ENCODE measurements at places on chromosomes 7 and 10.

DNA sequence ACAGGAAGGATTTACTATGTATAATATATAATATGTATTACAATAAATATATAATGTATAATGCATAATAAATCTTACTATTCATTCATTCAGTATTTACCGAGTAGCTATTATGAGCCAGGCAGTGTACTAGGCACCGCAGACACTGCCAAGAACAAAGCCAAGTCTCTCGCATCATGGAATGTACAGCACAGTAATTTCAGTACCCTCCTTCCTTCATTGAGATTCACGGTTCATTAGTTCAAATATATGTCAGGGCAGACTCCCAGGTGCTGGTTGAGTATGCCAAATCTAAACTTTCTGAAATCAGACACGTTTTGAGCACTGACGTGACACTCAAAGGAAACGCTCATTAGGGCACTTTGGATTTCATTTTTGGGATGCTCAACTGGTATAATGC is 9.1 kb downstream of the USP6NL start:
- no peak for DNase-seq

DNA sequence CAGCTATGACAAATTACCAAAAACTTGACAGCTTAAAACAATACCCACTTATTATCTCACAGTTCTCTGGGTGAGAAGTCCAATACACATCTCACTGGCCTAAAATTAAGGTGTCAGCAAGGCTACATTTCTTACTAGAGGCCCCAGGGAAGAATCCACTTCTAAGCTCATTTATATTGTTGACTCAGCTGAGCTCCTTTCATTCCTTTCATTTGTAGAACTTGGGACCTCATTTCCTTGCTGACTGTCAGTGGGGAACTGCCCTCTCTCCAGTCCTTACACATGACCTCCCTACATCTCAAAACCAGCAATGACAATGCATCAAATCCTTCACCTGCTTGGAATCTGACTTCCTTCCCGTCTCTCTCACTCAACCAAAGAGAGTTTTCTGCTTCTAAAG is 240.3 kb downstream of the IPMK start:
- DNase-seq = no peak

- DNase-seq = no peak
Observed at GRCh38 chr10:61643316-61643751, 19.4 kb upstream of the CABCOCO1 start.

DNA sequence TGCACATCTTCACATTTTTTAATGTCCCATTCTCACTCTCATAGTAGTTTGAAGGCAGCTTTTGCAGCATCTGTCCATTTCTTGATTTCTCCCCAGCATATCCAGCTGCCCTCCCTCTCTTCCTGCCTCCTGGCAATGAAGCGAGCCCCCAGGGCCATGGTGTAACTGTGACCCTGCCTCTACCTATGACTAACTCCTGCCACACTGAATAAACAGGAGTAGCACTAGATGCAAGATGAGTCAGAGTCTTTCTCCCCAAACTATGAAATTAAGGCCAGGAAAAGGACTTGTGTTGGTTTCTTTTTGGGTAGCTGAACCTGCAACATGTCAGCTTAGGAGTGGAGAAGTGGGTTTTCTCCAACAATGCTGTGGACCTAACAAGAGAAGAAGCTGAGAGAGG is 329.0 kb downstream of the RNLS start:
- DNase-seq = no peak

DNA sequence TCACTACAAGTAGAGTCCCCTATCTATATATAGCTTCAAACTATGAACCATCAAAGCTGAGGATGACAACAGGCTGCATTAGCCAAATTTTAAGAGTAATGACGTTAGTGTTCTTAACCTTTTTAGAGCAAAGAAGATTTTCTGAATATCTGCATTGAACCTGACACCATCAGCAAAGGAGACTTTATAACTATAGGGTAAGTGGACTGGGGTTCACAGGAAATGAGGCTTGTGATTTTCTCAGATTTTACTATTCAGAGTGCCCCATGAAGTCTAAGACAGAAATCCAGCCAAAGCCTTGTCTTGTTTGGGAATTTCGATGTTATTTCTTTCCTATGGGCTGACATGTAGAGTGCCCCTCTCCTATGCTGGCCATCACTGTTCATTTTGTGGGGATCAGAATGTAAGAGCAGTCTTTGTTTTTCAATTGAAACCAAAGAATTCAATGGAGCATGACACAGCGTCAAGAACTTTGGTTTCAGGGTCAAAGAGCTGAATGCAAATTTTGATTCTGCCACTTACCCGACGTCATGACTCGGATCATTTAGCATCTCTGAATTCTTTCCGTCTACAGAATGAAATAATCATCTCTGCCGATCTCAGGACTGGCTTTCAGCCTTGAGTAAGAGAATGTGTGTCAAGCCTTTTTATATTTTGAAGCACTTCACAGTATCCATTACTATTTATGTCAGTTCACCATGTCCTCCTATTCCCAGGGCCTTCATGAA is 52.7 kb downstream of the DENND11 start:
- no peak for DNase-seq

DNA sequence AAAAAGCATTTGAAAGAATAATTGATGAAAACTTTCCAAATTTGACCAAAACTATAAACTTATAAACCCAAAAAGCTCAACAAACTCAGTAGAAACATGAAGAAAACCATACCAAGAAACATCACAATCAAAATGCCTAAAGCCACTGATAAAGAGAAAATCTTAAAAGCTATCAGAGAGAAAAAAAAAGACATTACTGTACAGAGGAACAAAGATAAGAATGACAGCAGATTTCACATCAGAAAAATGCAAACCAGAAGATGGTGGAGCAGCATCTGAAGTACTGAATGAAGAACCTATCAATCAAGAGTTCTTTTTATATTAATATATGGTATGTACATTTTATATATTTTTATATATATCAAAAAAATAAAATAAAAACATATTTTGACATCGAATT is 2.4 kb upstream of the GPAM start:
- DNase-seq = no peak

- no peak for DNase-seq
Observed at GRCh38 chr10:7941576-7941975, 112.9 kb upstream of the GATA3 start.

DNA sequence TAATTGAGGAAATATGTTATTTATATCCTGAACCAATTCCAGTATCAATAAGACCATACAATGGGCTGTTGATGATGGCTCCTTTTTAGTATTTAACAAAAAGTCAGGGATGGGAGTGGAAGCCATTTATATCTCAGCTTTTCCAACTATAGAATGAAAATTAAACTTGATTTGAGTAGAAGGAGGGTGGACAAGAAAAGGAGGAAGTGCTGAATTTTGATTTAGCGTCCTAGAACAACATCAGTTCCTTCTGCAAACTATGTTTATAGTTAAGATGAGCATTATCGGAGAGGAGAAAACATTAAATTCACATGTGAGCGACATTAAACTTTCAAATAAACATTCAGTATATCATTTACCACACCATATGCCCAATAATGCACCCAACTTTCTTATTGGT is 149.3 kb upstream of the YAE1 start:
- DNase-seq = no peak

DNA sequence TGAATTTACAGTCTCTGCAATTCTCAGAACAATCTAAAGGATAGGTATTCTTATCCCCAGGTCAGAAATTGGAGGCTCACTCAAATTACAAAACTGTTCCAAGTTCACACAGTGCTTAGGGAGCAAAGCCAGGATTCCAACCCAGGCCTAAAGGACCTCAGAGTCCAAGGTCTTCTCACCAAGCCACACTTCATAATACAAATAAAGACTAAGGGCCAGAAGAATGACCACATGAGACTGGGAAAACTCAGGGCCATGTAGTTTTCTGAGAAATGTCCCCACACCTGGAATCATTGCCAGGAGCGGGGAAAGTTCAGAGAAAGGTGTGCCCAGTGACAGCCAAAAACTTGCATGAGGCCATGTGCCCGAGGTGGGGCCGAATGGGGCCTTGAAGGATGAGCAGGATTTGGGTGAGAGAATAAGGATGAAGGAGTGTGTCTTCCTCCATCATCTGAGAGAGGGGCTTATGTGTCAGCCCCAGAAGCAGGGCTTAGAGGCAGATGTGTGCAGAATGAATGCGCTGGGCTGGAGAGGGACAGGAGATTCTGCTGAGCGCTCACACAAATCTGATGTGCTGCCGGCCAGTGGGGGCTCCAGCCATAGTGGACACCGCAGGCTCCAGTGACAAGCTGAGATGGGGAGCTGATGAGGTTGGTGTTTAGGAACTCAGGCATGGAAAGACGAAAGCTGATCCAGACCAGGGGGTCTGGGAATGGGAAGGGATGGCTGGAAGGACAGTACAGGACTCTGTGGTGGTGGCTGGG is 35.9 kb downstream of the BLNK start:
- DNase-seq = no peak

DNA sequence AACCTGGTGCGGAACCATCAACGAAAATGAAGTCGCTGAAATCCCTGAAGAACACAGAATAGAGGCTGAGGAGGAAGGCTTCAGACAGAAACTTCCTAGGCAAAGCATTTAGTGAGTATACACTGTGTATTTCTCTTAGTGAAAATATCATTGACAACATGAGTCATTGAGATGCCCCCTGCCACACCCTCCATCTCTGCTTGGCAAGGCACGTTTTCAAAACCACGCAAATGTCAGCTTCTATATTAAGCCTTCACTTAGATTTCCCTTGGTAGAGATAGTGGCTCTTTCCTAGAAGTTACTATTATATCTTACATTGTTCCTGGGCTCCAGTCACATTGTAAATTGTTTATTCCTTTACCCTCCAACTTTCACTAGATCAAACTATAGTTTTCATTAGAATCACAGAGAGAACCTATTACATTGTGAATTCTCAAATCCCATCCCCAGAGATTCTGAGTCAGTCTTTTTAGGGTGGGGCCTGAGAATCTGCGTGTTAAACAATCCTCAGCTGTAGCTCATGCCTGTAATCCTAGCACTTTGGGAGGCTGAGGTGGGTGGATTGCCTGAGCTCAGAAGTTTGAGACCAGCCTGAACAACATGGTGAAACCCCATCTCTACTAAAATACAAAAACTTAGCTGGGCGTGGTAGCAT is 4.6 kb upstream of the SKAP2 start:
- DNase-seq = no peak

- DNase-seq = no peak
Observed at GRCh38 chr7:21370283-21370982, 57.5 kb upstream of the SP4 start.

DNA sequence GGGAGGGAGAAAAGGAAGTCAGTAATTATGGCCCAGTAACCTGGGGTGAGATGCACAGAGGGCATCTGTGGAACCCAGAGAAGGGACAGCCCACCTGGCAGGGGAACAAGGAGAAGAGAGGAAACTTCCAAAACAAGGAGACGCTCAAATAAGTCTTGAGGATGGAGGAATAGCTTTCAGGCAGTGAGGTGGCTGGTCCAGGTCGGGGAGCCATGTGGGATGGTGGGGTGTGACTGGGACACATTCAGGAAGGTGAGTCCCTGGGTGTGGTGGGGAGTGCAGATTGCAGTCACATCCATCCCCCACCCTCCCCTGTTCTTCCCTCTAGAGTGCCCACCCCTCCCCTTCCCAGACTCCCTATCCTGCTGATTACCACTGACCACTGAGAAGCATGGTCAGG is 175.4 kb downstream of the GRID1 start:
- no peak for DNase-seq

DNA sequence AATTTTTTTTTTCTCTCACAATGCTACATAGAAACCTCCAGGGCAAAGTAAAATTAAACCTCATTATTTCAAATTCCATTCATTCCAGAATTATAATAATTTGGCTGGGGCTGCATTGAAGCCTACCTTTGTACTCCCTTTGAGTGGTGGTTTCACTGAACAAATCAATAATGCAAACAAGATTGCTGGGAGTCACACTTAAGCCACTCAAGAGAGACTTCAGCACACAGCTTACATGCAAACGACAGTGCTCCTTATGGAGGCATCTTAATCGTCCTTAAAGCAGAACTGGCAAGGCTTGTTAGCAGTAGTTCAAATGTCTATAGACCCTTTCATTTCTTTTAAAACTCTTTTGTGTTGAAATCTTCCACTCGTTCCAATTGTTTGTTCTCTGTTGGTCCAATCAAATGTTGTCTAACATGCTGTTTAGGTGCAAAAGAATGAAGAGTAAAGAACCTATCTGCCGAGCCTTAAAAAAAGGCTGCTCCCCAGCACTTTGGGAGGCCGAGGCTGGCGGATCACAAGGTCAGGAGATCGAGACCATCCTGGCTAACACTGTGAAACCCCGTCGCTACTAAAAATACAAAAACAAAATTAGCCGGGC is 294.9 kb downstream of the FGFR2 start:
- no peak for DNase-seq

DNA sequence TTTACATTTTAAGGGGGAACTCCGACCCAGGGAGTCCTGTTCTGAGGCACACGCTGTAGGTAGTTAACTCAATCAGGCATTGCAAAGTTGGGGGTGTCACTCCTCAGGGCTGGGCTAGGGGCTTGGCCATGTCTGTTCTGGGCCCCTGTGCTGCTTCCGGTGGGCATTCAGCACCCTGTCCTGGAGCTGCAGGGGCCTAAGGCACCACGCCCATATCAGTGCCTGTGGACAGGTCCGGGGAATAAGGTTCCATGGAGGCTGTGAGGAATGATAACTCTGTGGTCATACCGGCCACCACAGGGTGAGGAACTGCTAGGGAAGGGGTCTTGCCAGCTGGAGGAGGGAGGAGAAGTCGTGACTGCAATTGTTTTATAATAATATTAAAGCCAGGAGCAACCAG is 539.1 kb upstream of the FOXK1 start:
- DNase-seq = no peak

- no peak for DNase-seq
Observed at GRCh38 chr7:130345136-130345535, 520 bp downstream of the CPA5 start.

Data from AG04450 (cell line).